ENCODE measurements at places on chromosomes 11 and 22.

DNA sequence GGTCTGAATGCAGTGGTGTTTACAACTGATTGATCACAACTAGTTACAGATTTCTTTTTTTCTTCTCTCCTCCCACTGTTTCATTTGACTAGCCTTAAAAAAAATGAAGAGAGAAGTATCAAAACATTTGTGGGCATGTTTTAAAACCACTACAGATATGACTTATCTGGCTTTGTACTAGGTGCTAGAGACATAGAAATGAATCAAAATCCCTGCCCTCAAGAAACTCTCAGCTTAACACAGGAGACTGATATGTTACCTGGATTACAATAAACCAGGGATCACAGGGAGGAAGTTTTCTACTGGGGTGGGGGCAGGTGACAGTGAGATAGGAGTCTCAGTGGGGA, 25.2 kb upstream of the CTR9 start:
- DNase-seq, result peak; percentile 30

DNA sequence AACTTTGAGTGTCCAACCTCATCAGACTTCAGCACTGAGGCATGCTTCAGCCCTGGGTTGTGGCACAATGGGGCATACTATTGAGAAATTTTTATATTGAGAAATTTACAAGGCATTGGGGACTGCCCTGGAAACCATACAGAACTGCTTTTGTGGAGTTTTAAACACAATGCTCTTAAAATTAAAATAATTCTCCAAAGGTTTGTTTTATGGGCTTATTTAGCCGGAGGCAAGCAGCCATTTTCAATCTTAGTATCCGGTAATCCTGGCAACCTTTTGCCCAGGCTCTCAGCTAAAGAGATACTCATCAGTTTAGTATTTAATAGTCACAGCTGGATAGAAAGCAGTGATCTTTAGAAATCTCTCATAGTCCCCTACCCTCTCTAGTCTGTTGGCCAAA, 3.1 kb upstream of the EXPH5 start:
- DNase-seq, result no peak

GRCh38 chr11:57154739-57155138, 27.0 kb upstream of the LRRC55 start:
- no peak for DNase-seq

DNA sequence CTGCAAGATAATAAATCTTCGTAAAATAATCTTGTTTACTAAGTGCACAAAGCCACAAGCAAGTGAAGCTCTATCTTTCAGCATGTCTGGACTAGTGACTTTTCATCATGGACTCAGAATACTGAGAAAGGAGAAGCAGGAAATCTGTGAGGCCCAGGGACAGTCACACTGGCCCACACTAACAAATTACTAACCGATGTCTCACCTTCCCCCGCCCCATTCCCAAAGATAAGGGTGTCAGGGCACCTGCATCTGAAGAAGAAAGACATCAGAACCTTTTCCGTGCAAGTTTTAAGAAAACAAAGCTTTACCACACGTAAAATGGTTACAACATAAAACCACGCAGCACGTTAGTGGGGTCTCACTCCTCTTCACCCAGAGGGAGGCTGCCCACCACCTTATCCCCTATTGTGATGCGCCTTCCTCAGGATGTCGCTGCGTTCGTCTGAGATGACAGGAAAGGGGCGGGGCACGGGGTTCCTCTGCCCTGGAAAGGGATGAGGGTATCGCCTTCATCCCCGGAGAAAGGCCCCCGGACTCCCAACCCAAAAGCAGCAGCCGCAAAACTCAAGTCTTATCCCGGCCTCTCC, 616 bp downstream of the BTBD10 start:
- peak; percentile 65 for DNase-seq

- DNase-seq, result no peak
Measured at GRCh38 chr22:33897448-33897835, 22.8 kb downstream of the LARGE1 start.

GRCh38 chr11:122293296-122294023, 177.4 kb upstream of the BLID start:
- DNase-seq, result no peak

GRCh38 chr22:36884349-36885158, 23.7 kb downstream of the NCF4 start:
- no peak for DNase-seq

DNA sequence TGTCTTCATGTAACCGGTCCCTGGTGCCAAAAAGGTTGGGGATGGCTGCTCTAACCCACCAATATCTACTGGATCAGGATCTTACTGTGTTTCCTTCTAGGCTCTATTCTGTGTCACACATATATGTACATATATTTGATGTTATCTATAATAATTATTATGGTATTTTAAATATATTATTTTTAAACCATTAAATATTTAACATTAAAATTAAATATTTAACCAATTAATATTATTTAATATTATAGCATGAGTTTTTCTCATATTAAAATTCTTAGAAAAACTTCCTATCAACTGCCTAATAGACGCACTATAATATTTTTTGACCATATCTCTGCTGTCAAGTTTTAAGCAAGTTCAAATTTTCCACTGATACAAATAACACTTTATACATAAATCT, 196.9 kb upstream of the PLET1 start:
- no peak for DNase-seq

- DNase-seq, result no peak
Measured at GRCh38 chr11:77093056-77093891, 9.4 kb upstream of the OMP start.

- DNase-seq, result no peak
Measured at GRCh38 chr11:47078751-47079521, 97.7 kb downstream of the ARFGAP2 start.

- no peak for DNase-seq
Measured at GRCh38 chr22:42261296-42261695, 9.2 kb downstream of the TCF20 start.

GRCh38 chr11:2361565-2361964, 15.5 kb upstream of the CD81 start:
- DNase-seq, result no peak

- no peak for DNase-seq
Measured at GRCh38 chr11:459511-460220, 9.6 kb downstream of the PTDSS2 start.

GRCh38 chr22:40176921-40177737, 596 bp upstream of the TNRC6B start:
- peak; percentile 91 for DNase-seq

GRCh38 chr11:65352783-65353182, 1.8 kb upstream of the TIGD3 start:
- DNase-seq, result no peak

DNA sequence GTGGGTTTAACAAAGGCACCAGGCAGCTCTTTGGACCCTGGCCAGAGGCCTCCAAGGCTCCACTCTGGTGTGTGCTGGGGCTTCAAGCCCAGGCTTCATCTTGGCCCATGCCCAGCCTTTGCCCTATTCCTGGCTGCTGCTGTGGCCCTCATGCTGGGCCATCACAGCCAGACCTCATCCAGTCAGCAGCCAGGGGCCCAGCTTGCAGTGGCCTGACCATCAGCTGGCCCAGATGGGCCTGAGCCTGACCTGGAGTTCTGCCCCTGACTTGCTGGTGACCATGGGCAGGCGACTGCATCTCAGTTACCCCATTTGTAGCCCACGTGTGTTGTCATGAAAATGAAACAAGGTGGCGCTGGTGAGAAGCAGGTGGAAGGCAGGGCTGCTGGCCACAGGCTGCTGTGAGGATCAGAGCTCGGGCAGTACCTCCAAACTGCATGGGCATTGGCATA, 76.1 kb downstream of the MED15 start:
- no peak for DNase-seq

DNA sequence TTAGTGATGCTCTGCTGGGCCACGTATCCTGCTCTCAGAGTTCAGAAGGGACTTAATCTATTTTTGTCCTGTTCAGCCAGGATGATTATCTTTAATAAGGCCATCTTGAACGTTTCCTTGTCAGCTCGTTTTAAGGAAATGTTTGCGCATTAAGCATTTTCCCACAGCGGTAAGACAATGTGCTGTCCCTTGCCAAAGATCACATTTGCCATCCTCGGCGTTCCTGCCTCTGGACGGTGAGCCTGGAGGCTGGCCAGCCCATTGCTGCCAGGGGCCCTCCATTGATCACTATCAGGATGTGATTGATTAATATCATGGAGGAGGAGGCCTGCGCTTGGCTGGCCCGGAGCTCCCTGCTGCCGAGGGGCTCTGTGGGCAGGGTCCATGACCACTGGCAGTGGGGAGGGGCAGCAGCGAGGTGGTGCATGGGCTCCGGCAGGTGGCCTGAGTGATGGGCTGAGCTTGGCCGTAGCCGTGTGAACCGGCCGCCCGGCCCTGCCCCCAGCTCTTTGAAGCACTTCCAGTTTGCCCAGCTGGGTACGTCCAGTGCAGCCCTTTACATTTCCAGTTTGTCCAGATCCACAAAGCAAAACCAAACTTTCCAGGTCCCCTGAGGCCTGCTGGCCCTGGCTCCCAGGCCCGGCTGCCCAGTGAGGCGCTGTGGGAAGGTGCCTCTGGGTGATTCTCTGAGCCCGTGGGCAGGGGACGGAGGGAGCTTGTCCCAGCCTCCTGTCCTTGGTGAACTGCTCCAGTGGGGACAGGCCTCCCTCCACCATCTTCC, 49.5 kb upstream of the SMIM38 start:
- DNase-seq, result no peak

GRCh38 chr11:6419009-6419631, at the start of gene APBB1:
APBB1 (minus strand) TSS chr11:6419094; CDS start chr11:6411347, 7,747 bp downstream.
- peak; percentile 75 for DNase-seq

DNA sequence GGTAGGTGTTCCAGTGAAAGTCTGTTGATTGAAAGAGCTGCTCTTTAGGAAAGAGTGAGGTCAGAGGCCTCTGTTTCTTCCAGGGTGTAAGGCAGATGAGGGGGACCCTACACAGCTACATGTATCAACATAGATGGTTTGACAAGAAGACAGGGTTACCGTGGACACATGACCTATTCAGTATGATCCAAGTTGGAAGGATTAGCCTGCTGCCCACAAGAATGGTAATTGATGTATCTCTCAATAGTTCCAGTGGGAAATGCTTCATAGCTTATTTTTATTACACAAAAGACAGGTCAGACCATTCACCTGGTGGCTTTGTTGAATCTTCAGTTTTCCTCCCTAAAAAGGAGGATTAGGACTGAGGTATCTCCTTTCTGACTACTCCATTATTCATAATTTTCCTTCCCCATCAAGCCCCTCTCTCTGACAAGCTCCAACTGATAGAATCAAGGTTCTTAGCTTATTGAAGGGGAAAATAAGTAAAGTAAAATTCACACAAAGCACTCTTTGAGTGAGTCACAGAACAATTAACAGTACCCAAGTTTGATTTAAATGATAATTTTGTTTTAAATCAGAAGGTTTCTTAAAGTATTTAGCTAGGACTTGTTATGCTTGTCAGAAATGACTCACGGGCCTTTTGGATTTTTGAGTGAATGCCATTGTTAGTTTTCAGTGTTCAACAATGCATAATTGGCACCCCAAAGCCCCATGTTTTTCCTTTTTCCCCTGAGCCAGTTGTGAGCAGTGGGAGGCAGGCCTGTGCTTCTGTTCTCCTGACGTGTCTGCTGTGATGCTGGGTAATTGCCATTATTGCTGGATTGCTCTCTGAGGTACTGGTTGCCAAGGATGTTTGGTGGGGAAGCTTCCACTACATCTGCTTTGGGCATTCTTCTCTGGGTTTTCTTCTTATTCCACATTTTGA, 373.2 kb downstream of the DDX10 start:
- no peak for DNase-seq

DNA sequence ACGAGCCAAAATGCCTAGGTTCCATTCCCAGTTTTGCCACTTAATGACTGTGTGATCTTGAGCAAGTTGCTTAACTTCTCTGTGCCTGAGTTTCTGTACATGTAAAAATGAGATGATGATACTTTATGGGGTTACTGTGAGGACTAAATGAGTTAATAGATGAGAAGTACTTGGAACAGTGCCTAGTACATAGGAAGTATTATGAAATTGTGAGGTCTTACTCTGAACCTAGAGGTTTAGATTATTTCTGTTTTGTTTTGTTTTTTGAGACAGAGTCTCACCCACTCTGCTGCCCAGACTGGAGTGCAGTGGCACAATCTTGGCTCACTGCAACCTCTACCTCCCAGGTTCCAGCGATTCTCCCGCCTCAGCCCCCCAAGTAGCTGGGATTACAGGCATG, 227.0 kb upstream of the POU2AF2 start:
- no peak for DNase-seq

DNA sequence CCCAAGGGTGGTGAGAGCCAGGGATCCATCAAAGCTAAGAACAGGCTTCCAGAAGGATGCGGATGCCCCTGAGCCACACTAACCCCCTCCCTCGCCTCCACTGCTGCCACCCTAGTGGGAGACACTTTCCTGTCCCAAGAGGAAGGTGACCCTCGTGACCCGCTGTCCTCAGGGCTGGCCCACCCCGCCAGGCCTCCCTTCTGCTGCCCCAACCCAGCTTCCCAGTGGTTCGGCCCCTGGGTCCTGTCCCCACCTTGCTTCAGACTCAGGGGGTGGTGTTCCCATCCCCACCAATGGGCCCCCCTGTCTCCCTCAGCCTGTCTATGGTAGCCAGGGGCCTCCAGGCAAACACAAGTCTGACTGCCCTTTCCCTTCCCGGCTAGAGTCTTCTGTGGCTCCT, 6.5 kb upstream of the PICK1 start:
- no peak for DNase-seq

DNA sequence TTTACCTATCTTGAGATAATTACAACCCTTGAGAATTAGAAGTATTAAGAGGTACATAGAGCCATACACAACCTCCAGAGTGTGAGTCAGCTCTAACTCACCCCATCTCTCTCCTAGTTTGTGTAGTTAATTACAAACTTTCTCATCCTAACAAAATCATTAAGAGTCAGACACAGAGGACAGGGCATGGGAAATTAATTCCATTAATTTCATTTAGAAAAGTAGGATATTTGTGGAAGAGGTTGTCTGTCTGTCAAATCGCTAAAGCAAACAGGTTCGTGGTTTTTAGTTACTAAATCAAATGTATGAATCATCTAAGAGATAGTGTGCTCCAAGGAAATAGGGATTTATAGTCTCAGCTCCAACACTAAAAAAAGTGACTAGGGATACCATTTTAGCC, 1261.4 kb upstream of the TENM4 start:
- no peak for DNase-seq

GRCh38 chr11:120648771-120649170, 137.2 kb downstream of the GRIK4 start:
- no peak for DNase-seq

GRCh38 chr11:126132319-126132718, 69.7 kb upstream of the CDON start:
- no peak for DNase-seq

GRCh38 chr11:126473269-126473668, 117.8 kb downstream of the ST3GAL4 start:
- no peak for DNase-seq

DNA sequence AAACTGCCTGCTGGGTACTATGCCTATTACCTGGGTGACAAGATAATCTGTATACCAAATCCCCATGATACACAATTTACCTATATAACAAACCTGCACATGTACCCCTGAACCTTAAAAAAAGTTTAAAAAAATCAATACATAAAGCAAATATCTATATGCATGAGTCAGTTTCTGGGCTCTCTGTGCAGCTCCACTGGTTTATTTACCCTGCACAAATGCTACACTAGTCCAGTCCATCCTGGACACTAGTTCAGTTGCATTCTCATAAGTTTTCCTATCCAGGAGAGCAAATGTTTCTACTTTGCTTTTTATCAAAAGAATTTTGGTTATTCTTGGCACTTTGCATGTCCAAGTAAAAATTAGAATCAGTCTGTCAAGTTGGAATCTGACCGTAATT, 99.8 kb upstream of the OLFML1 start:
- no peak for DNase-seq

- DNase-seq, result no peak
Measured at GRCh38 chr11:44467931-44468330, 97.5 kb upstream of the CD82 start.

- no peak for DNase-seq
Measured at GRCh38 chr11:131978351-131978750, 607.9 kb downstream of the NTM start.

- DNase-seq, result no peak
Measured at GRCh38 chr22:32448980-32449379, 15.3 kb downstream of the BPIFC start.
